Activated naive CD8-positive, alpha-beta T cell treated with anti-CD3 and anti-CD28 coated beads for 36 hours (primary cell): ENCODE measurements at places on chromosomes 7 and 10.
A peak's percentile ranks its signal among the peaks of the same experiment; 100 is the strongest.

DNA sequence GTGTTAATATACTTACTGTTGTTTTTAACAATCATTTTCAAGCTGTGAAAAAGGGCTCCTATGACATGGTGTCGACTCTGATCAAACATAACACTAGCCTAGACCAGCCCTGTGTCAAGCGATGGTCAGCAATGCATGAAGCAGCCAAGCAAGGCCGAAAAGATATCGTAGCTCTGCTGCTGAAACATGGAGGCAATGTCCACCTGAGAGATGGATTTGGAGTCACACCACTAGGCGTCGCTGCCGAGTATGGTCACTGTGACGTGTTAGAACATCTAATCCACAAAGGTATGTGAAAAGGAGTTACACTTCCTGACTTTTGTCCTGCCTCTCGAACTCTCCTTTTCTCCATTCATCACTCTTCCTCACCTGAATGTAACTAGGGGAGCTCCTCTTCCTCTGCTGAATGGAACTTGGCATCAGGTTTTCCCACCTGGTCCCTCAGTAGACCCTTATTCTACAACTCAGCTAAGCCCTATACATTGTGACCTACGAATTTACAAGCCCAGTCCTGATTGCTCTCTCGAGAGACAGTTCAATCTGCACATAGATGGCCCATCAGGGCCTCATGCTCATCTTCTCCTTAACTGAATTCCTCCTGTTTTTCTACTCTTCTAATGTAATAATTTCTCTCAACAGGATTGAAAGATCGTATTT is 23.0 kb downstream of the ASB15 start:
- peak; percentile 59 for DNase-seq

- DNase-seq, result no peak
These were observed 19.0 kb downstream of the GARS1 start for GRCh38 chr7:30613366-30614325.

DNA sequence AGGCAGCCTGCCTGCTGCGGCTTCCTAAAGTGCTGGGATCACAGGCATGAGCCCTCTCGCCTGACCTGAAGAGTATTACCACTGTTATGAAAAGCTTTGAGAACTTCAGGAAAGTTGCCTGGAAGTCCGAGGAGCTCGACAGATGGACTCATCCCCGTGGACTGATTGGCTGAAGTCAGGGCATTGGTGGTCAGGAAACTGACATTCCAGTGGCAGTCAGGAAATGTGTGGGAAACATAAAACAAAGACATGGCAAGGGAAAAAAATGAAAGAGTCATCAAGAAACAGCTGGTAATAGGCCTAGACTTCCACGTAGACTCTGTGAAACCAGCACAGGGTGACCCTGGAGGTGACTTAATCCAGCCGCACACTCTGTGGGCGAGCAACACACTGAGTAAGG is 123.3 kb downstream of the CDH23 start:
- no peak for DNase-seq

DNA sequence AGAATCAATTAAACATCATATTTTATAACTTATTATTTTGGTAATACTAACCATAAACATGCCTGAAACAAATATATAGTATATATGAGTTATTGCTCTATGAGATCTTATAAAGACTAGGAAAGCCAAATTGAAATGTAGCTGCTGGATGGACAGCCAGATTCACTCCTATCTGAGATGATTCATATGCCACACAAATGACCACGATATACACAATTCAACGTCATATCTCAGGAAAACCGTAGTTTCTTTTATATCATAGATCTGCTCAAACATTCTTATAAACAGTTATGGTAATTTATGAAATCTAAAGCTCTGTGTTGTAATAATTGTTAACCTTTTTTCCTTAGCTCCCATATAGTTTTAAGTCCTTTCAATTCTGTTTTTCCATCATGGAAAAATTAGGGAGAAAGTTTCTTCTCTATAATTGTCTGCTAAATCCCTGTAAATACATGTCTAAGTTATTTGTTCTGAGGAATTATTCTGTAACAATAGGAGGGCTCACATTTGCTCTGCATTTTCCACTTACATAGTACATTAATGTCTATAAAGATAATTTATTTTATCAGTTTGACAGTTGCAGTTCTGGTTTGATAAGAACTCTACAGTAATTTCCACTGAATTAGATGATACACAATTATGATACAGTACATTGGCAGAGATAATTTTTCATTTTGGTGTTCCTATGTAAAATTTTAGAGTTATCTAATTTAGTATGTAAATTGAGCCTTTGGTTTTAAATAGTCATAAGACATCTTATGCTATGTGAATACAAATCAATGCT is 42.7 kb downstream of the GNAT3 start:
- DNase-seq, result no peak

GRCh38 chr10:101287183-101287996 is 58.1 kb upstream of the LBX1 start:
- no peak for DNase-seq

DNA sequence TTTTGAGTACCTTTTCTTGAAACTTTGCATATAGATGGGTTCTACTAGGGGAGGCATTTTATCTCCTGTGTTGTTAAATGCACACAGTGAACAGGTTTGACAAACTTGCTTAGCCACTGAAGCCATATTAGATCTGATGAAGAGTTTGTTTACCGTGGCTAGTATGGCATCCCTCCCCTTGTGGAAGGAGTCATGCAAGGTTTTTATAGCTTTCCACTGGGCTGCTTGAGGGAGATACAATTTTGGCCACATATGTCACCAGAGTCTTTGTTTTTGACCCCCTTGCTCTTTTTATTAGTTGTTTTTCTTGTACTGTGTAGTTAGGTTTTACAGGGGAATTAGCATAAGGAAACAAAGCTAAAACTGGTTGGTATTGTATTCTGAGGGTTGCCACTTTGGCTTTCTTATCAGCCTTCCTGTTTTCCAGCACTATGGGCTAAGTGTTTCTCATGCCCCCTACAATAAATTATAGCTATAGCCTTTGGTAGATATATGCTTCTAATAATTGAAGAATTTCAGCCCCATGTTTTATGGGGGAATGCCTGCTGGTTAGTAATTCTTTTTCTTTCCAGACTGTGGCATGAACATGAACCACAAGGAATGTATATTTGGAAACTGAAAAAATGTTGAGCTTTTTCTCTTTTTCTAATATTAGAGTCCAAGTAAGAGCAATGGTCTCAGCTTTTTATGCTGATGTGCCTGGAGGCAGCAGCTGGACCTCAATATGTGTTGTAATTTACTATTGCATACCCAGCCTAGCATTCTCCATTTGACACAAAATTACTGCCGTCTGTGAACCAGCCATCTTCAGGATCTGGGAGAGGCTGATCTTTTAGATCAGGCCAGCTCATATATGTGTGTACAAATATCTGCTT is 18.4 kb upstream of the STEAP2 start:
- no peak for DNase-seq

DNA sequence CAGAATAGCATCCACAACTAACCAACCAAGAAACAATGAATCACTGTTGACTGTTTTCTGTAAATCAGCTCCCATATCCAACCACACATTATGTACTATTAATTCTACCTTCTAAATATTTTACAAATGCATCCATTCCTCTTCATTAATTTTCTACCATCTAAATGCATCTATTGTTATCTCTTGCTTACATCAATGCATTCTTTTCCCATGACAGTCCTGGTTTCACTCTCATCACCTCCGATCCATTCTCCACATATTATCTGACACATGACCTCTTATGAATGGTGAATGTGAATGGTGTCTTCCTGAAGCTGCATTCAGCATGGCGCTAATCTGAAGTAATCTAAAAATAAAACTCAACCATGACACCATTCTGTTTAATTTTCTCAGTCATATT is 153.8 kb upstream of the CALCR start:
- DNase-seq, result no peak

DNA sequence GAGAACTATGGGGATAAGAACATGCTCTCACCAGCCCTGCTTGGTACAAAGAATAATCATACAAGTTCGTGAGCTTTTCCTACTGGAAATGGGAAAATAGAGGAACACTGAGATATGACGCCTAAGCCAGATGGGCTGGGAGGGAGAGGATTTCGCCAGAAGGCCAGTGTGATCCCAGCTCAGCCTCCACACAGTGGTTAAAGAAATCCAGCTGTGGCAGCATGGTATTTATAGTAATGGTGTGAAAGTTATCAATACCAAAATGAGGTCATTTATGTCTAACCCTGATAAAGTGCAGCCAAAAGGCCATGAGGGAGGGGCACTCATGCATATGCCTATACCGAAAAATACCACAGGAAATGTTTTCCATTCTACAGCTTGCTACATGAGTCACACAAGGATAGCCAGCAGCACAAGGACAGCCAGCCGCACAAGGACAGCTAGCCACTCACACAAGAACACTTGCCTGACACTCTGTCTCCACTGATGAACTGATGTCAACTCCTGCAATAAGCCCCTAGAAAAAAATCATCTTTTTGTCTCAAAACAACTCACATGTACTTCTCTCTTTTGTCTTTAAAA is 49.4 kb downstream of the FRMPD2 start:
- no peak for DNase-seq

GRCh38 chr10:97838091-97838490 is 11.6 kb upstream of the GOLGA7B start:
- no peak for DNase-seq

DNA sequence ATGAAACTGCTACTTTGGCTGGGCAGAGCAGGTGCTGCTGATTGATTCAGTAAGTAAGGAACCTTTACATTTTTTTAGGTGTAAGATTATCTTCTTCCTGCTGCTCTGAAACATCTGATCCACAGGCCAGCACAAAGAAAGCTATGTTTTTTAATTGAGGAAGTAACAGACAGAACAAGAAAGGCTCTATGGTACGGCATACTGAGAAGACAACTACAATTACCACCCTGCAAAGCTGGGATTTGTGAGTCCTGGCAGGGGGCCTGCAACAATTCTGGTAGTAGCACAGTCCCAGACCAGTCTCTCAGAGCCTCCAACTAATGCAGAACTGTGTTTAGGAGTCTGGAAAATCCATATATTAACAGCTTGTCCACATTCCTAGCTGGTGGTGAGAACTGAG is 103.0 kb upstream of the LRRTM3 start:
- DNase-seq, result no peak

DNA sequence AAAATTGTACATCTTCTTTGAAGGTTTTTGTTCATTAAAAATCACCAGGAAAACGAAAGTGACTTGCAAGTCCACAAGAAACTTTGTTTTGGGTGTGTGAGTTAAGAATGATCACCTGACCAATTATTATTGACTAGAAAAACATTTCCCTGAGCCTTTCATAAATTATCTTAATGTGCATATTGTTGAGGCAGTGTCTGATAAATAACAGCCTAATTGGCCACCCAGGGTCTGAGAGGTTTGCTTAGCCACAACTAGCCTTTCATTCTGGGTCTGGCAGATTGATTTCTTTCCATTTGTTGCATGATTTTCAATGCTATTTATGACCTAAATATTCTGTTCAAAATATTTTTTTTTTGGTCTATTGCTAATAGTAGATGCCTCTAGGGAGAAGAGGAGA is 152.8 kb downstream of the AUTS2 start:
- no peak for DNase-seq

DNA sequence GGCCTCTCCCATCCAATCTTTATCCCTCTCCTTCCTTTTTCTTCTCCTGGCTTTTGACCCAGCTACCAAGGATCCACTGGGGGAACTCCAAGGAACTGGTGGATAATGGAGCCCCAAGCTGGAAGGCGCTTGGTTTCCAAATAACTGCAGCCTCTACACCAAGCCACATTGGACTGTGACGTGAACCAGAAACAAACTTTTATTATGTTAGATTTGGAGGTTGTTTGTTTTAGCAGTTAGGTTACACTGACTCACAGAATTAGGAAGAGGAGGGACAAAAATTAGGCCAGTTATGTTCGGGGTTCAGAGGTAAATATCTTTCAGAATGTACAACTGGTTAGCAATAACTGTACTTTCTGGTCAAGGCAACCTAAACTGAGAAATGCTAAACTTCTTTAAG is 21.3 kb upstream of the ANK3 start:
- no peak for DNase-seq

DNA sequence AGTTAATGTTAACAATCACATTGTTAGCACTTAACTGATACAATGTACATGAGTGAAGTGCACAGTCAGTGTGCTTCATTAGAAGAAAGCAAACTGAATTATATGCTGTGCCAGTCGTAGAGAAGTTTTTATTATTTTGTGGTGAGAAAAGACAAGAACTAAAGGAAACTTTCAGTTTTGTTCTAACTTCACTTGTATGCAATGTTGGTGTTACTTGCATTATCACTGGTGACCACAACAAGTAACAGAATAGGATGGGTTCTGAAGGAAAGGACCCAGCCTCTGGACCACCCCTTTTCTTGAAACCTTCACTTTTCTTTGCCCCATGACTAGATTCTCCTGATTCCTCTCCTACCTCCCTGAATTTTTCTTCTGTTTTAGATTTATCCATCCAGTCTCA is 123.3 kb upstream of the GAD2 start:
- no peak for DNase-seq

GRCh38 chr7:43467406-43467805 is 115.5 kb upstream of the STK17A start:
- no peak for DNase-seq

- DNase-seq, result no peak
These were observed 85.3 kb upstream of the CCDC6 start for GRCh38 chr10:59991661-59992060.

- DNase-seq, result no peak
These were observed 43.8 kb downstream of the DAGLB start for GRCh38 chr7:6403907-6404306.

GRCh38 chr7:106865130-106866041 is at the start of gene PIK3CG:
TSS of gene PIK3CG (plus strand) at chr7:106865282. CDS start at chr7:106867562, 2,280 bp downstream.
- no peak for DNase-seq

DNA sequence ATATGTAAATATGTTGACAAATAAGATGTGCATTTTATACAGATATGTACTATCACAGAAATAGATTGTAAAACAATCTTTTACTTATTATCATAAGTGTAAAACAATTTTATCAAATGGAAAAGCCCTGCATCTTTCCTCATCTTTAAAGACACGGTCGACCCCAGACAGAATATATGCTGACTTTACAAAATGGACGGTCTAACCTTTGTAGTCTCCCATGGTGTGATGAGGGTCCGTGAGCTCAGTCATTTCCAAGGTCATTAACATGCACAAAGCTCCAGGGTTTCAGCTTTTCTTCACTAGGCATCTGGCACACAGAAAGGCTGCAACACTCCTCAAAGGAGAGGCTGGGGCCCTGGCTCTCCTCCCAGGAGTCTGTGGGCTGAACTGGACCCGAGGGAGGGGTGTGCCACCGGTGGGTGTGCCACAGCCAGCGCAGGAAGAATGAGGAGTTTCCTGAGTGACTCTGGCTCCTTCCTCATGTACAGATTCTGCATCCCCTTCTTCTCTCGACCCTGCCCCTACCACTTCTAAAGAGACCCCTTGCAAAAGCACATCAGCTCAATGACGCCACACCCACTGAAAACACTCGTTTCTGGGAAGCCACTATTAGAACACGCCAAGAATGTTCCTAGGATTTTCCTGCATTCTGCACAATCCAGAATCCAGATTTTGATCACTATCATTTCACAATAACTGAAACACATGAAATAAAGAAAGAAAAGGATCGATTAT is 26.2 kb upstream of the ABLIM1 start:
- DNase-seq, result no peak

- DNase-seq, result no peak
These were observed 33.8 kb upstream of the C10orf120 start for GRCh38 chr10:122733443-122733842.
